Endothelial cell (in vitro differentiated cells): ENCODE measurements at places on chromosomes 7 and 10. TPM values are rescaled to one million over a fixed set of nuclear protein-coding genes. Genes with fewer than 3 reads are reported as not detected.

GNAT3 gene
- not detected for total RNA-seq

GATA3 gene
- total RNA-seq = 70.9 TPM

ACTR3C gene
- total RNA-seq = 0.87 TPM

C10orf53 gene
- not detected for total RNA-seq

NUPR2 gene
- not detected for total RNA-seq

NPC1L1 gene
- not detected for total RNA-seq

GRCh38 chr7:15007507-15007906 lies 105.0 kb upstream of the DGKB start:
- DNase-seq = peak; percentile 18
- no peaks in the 10 kb centered on the region for H3K4me1 ChIP-seq
- H3K36me3 ChIP-seq = no peaks in the 10 kb centered on the region

DNA sequence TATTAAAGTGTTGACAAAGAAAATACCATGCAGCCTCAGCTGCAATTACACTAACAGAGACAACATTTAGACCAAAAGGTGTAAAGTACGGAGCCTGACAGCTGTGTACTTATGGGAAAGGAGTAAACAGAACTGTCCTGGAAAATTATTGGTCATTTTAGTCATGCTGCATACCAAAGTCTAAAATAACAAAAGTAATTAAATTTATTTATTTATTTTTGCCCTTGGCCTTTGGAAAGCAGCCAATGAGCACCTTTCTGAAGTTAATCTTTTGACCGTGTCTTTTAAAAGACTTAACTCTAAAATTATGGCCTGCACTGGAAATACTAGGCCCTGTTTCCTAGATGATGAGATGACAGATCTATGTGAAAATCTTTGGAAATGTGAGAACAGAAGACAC lies 597.6 kb downstream of the NXPH1 start:
- H3K4me1 ChIP-seq = no peaks in the 10 kb centered on the region
- H3K27me3 ChIP-seq = no peaks in the 10 kb centered on the region
- H3K36me3 ChIP-seq = no peaks in the 10 kb centered on the region

DNA sequence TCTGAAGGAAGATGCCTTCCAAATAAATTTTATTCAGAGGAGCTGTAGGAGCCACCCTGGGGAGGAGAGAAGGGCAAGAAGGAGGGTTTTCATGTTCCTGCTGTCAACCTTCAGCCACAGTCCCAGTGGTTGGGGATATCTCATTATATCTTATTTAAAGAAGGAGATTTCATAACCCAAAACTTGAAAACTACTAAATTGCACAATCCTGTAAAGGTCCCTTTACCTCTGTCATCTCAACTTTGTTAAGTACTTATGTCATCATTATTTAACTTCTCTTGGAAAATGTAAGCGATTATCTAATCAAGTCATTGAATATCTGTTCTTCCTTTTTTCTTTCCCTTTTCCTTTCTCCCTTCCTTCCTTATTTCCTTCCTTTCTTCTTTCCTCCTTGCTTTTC lies 794.5 kb upstream of the IGFBP3 start:
- H3K4me3 ChIP-seq = no peak overlapping the region
- H3K4me1 ChIP-seq = peaks cover 6% of the 10 kb centered on the region
- peaks cover 1% of the 10 kb centered on the region for H3K27me3 ChIP-seq
- no peak for DNase-seq
- H3K36me3 ChIP-seq = no peaks in the 10 kb centered on the region

- peaks cover 14% of the 10 kb centered on the region for H3K4me1 ChIP-seq
- H3K4me3 ChIP-seq = no peak overlapping the region
- no peaks in the 10 kb centered on the region for H3K36me3 ChIP-seq
- no peak for DNase-seq
Observed at GRCh38 chr10:124232686-124233545, 139.5 kb upstream of the CHST15 start.

DNA sequence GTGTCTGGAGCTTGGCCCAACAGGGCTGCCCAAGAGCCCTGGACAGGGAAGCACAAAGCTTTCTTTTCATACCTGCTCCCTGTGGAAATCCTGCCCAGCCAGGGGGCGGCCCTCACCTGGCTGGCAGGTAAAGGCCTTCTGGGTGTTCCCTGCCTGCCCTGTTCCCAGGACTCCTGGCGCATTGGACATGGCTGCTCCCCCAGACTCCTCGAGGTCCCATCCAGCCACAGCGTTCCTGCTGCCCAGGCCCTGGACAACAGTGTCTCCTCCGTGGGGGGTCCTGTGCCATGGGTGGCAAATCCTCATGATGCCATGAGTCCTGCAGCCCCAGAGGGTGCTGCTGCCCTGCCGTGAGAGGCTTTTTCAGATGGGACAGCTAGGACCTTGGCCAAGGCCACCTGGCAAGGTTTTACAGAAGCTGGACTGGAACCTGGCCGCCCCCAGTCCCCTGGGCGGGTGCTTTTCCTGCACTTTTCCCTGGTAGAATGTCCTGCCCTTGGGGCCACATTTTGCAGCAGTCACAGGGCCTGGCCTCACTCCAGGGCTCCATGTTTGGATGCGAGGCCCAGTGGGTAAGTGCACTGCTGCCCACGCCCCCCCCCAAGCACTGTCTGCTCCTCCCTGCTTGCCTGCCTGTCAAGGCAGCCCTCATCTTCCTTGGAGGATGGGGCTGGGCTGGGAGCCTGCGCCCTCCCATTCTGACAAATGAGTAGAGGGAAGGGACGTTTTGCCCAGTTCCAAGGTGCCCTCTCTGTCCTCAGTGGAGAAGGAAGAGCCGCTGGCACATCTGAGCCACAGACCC lies 60.7 kb downstream of the LHPP start:
- no peak overlapping the region for H3K4me3 ChIP-seq
- peaks cover 3% of the 10 kb centered on the region for H3K27me3 ChIP-seq
- H3K4me1 ChIP-seq = peaks cover 9% of the 10 kb centered on the region
- DNase-seq = no peak

DNA sequence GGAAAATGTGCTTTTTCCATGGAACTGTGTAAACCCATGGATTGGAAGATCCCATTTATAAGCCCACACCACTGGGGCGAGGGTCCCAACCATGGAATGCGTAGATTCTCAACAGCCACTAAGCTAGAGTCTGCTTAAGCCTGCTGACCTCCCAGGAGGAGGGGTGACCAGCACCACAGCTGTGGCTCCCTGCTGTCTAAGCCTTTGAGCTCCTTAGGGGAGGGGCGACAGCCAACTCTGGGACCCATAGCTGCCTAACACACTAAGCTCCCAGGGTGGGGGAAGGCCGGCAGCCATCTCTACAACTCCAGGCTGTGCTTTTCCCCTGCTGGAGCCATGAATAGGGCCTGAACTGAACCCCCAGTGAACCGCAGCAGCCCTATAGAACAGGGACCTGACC lies 249.8 kb upstream of the HPS1 start:
- no peak overlapping the region for H3K27ac ChIP-seq
- no peak for DNase-seq
- H3K36me3 ChIP-seq = no peaks in the 10 kb centered on the region
- H3K27me3 ChIP-seq = peaks cover 2% of the 10 kb centered on the region
- H3K4me1 ChIP-seq = no peaks in the 10 kb centered on the region

DNA sequence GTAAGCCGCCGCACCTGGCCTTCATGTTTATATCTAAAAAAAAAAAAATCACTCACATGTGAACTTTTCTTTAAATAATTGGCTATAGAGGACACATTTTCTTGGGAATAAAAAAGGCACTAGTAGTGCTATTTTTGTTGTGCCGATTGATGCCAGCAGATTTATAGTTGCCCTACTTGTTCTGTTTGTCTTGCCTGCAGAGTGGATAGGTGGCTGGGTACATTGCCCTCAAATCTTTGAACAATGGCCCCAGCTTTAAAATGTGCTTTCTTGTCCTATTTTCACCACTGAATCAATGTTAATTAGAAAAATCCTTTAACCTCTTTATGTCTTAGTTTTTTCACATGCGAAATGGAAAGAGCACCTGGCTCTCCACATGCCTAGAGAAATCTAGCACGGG lies 30.1 kb upstream of the ZNRF2 start:
- no peak overlapping the region for H3K27ac ChIP-seq
- H3K36me3 ChIP-seq = no peaks in the 10 kb centered on the region
- H3K4me3 ChIP-seq = no peak overlapping the region
- no peaks in the 10 kb centered on the region for H3K27me3 ChIP-seq
- peaks cover under 1% of the 10 kb centered on the region for H3K4me1 ChIP-seq

- H3K27me3 ChIP-seq = peaks cover 3% of the 10 kb centered on the region
- DNase-seq = no peak
- no peak overlapping the region for H3K27ac ChIP-seq
- H3K36me3 ChIP-seq = no peaks in the 10 kb centered on the region
- peaks cover 21% of the 10 kb centered on the region for H3K4me1 ChIP-seq
- H3K4me3 ChIP-seq = no peak overlapping the region
Observed at GRCh38 chr10:113617086-113617485, 46.8 kb downstream of the NRAP start.

DNA sequence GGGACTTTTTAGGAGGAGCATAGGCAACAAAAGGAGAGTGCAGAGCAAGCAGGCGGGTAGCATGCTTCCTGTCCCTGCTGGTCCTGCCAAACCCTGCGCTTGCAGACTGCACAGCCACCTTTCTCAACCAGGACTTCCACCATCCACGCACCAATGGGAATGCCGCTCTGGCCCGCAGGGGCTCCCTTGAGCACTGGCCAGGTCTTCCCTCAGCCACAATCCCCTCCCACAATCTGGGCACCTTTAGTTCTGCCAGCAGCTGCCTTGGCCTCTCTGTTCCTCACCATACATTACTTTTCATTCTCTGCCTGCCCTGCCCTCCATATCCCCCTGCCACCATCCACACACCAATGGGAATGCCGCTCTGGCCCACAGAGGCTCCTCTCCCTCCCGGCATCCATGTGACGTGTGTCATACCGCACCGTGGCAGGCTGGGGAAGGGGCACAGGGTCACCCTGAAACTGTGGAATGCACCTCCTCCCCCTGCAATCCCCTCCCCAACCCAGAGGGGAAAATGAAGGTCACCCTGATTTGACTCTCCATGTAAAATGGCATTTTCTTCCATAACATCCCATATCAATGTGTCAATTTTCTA lies 97.3 kb upstream of the MACROH2A2 start:
- no peak overlapping the region for H3K27ac ChIP-seq
- H3K36me3 ChIP-seq = peaks cover 7% of the 10 kb centered on the region
- no peak for DNase-seq
- H3K4me1 ChIP-seq = peaks cover 5% of the 10 kb centered on the region
- H3K27me3 ChIP-seq = peaks cover 7% of the 10 kb centered on the region

- H3K27me3 ChIP-seq = peaks cover 16% of the 10 kb centered on the region
- H3K4me3 ChIP-seq = no peak overlapping the region
- no peaks in the 10 kb centered on the region for H3K36me3 ChIP-seq
- DNase-seq = no peak
- H3K4me1 ChIP-seq = peaks cover 9% of the 10 kb centered on the region
Observed at GRCh38 chr10:22483132-22483531, 137.8 kb downstream of the SPAG6 start.

DNA sequence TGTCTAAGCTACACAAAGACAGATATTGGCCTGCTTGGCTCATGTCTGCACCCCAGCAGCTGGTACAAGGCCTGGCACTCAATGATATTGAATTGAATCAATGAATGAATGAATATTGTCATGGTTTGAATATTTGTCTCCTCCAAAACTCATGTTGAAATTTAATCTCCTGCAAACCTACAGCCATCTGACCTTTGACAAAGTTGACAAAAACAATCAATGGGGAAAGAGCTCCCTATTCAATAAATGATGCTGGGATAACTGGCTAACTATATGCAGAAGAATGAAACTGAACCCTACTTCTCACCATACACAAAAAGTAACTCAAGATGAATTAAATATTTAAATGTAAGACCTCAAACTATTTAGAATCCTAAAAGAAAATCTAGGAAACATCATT lies 144.7 kb downstream of the CYP26A1 start:
- DNase-seq = no peak
- H3K27ac ChIP-seq = no peak overlapping the region
- no peaks in the 10 kb centered on the region for H3K36me3 ChIP-seq

- H3K4me1 ChIP-seq = no peaks in the 10 kb centered on the region
- H3K36me3 ChIP-seq = no peaks in the 10 kb centered on the region
- peak; percentile 83 for DNase-seq
- peak overlapping the region; percentile 18 for H3K27ac ChIP-seq
Observed at GRCh38 chr7:6516387-6516983, 34.8 kb downstream of the GRID2IP start.

DNA sequence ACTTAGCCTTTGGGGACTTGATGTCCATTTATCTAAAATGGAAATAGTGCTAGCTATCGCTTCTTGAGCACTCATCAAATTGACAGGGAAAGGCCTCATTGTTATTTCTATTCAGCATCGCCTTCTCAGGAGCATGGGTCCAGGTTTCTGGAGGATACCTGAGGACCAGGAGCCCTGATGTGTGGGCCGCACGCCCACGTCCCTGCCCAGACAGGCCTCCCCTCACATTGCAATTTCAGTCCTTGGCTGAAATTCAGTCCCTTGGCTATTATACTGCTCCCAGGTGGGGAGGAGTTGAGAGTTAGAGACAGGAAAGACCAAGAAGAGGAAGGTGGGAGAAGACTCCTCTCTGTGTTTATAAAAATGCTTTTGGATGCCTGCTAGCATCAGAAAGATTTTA lies 38.9 kb downstream of the GPRIN2 start:
- no peaks in the 10 kb centered on the region for H3K4me1 ChIP-seq
- no peak overlapping the region for H3K4me3 ChIP-seq
- no peaks in the 10 kb centered on the region for H3K36me3 ChIP-seq
- no peak for DNase-seq

DNA sequence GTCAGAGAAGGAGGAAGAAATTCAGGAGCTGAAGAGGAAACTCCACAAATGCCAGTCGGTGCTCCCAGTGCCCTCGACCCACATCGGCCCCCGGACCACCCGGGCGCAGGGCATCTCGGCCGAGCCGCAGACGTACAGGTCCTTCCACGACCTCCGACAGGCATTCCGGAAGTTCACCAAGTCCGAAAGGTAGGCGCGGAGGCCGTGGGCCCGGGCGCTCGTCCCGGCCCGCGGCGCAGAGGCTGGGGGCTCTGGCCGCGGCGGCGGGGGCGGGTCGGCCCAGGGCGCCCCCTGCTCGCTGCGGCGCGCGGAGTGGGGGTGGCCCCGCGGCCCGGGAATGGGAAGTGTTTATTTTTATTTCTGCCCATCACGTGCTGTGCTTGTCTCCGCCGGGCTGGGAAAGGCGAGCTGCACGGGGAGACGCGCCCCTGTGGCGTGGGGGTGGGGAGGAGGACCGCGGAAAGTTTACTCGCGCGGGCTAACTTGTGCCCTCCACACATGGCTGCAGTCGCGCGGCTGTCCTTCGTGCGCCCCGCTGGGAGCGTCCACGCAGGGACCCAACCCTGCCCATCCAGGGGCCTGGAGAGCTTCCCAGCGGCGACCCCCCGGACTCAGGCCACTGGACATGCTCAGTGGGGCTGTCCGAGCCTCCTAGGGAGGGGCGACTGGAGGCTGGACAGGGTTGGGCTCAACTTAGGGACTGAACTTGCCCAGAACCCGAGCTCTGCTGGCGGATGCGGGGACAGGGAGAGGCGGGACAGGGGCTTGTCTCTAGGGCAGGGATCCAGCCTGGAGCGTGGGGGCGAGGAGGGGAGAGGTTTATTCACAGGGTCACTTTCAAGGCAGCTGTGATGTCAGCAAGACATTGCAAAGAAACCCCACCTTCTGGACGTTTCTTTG lies 82.6 kb upstream of the PRKG1 start:
- H3K27me3 ChIP-seq = peaks cover 8% of the 10 kb centered on the region
- peaks cover 21% of the 10 kb centered on the region for H3K4me1 ChIP-seq
- no peaks in the 10 kb centered on the region for H3K36me3 ChIP-seq
- H3K27ac ChIP-seq = no peak overlapping the region
- peak overlapping the region; percentile 90 for H3K4me3 ChIP-seq
